ENCODE measurements at places on chromosomes 1 and 21.

DNA sequence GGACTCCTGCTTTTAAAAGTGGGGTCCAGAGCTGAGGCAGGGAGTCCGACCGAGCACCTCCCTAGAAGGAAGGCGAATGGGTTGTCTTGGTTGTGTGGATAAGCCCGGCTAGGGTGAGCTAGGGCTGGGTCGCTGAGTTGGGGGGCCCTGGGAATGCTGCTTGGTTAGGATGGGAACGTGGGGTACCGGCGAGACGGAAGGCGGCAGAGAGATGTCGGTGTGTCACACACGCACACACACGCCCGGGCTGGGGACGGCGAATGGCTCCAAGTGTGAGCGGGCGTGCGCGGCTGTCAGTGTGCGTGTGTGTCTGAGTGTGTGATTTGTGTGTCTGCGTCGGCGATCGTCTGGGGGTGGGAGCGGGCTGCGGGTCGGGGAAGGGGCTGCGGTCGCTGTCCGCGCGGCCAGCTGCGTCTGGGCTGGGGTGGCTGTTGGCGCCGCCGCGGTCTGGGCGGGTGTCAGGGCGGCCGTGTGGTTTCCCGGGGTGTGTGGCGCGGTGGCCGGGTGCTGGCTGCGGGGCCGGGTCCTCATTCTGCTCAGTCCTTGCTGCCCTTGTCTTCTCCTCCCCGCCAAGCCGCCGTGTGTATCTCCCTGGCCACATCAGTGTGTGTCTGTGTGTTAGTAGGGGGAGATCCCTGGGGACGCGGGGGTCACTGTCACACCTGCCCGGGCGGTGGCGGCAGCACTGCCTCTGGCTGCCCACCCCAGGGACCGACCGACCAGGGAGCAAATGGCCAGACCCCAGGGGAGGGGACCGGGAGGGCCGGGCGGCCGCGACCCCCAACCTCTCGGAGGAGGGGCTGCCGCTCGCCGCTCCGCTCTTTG is 1.1 kb downstream of the EFNA3 start:
- DNase-seq = no peak

- no peak for DNase-seq
Measured at GRCh38 chr1:23865543-23865930, 2.6 kb downstream of the FUCA1 start.

- no peak for DNase-seq
Measured at GRCh38 chr1:17045150-17045549, 8.7 kb downstream of the SDHB start.

GRCh38 chr1:222229672-222230312 is 318.1 kb downstream of the HHIPL2 start:
- no peak for DNase-seq

DNA sequence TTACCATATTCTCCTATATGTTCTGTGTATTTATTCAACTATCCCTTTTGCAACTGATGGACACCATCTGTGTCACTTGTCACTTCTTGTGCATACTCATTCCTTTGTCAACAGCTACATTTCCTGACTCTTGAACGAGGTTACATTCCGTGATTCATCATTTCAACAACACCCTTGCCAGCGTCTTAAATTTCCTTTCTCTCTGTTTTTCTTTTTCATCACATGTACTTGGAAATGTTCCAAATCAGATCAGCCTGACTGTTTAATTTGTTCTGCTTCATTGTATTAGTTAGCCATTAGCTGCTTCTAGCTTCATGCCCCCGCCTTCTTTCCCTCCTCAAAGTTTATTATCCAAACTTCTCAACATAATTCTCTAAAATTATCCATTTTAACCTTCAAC is 173.0 kb downstream of the ADGRL4 start:
- no peak for DNase-seq
